Naive B cell (primary cell): ENCODE measurements at places on chromosomes 3 and 15.

- no peak for DNase-seq
These were observed 1.2 kb downstream of the MB21D2 start for GRCh38 chr3:192916371-192917027.

- no peak for DNase-seq
These were observed 252.4 kb upstream of the C2CD4B start for GRCh38 chr15:62417439-62417838.

DNA sequence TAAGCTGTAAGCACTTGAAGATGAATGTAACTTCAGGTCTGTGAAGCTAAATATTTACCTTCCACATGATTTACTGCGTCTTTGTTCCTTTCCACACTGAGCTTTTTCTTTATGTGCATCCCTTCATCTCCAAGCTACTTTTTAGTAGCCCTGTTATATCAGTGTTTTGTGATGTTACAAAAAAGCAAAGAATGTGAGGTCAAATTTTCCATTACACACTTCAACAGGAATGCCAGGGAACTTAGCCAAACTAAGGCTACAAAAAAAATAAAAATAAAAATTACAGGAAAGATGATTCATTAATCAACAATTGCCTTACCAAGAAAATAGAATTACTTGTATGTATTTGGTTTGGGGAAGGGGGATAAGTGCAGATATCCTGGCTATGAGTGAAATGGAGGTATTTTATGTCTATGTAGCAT is 73.0 kb downstream of the FILIP1L start:
- no peak for DNase-seq

- no peak for DNase-seq
These were observed 61.7 kb downstream of the STRIT1 start for GRCh38 chr3:155231792-155232191.

GRCh38 chr3:75396316-75396802 is 267.8 kb upstream of the FRG2C start:
- no peak for DNase-seq

DNA sequence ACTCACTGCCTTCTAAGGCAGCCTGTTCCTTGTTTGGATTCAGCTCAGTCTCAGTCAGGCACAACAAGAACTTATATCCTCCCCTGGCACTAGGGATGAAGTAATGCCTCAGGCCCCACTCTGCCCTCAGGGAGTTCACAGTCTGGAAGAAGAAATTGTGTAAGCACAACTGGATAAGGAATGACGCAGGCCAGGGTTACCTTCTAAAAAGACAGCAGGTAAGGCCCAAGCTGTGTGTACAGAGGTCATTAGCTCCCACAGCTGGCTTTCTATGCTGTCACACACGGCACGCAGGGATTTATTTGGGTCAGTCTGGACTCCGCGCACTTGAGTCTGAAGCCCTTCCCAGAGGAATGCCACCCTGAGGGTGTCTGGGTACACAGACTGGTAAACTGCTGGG is 82.9 kb downstream of the IQSEC1 start:
- DNase-seq, result no peak

DNA sequence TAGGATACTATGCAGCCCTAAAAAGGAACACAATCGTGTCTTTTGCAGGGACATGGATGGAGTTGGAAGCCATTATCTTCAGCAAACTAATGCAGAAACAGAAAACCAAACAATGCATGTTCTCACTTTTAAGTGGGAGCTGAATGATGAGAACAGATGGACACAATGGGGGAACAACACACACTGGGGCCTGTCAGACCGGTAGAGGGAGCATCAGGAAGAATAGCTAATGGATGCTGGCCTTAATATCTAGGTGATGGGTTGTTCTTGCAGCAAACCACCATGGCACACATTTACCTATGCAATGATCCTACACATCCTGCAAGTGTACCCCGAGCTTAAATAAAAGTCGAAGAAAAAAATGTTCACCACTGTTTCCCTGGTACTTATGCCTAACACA is 17.5 kb downstream of the SENP7 start:
- no peak for DNase-seq

DNA sequence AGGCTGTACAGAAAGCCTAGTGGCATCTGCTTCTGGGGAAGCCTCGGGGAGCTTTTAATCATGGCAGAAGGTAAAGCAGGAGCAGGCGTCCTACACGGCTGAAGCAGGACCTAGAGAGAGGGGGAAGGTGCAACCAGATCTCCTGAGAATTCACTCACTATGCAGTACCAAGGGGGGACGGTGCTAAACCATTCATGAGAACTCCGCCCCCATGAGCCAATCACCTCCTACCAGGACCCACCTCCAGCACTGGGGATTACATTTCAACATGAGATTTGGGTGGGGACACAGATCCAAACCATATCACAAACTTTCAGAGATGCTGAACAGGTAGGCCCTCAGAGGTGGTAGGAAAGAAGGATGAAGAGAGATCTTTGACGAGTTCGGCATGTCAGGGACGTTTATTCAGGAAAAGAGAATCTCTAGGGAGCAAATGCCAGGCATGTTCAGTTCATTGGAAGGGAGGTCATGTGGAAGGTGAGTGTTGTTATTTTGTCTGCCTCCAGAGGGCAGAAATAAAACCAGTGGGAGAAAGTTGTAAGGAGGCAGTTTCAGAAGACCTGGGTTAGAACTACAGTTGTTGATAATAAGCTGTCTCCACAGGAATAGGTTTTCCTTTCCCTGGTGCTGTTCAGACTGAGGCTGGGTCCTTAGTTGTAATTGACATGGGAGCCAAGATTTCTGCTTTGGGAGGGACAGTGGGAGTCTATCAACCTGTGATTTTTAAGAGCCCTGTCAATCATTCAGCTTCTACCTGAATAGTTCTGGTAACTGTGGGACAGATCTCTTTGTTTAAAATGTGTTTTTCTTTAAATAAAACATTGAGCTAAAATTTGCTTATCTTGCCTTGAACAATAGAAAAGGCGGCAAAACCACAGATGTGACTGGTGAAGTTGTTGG is 4.3 kb upstream of the FNDC3B start:
- DNase-seq, result peak; percentile 12

DNA sequence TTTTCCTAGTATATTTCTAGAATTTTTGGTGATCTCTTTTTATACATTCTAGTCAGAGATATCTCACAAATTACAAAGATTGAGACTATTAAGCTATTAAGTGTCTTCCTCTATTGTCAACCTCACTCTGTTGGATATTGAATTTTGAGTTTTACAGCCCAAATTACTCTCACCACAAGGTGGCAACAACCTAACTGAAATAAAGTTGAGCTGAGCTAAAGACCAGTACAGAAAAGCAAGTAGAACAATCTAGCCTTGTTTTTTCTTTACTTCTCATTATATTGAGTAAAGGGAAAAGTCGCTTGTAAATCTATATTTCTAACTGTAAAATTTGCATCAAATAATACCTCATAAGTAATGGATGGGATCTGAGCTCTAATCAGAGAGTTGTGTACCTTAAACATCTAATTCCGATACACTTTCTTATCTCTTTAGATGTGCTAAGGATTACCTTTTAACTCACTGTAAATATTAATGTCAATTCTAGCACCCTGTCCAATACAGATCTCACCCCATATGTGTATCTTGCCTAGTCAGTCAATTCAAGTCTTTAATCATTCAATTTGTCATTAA is 13.6 kb upstream of the COMMD2 start:
- DNase-seq, result peak; percentile 25
